T-helper 2 cell (primary cell): ENCODE measurements at places on chromosomes 3 and 15.

DNA sequence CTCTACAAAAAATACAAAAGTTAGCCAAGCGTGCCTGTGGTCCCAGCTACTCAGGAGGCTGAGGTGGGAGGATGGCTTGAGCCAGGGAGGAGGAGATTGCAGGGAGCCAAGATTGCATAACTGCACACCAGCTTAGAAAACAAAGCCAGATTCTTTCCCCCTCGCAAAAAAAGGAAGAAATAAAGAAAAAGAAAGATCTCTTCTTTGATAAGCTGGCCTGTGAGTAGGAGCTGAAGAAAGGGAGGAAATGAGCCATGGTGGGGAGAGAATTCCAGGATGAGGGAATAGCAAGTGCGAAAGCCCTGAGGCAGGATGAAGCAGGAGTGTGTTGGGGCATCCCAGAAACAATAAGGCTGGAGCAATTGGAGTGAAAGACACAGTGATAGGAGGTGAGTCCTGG is 24.5 kb upstream of the TOP2B start:
- DNase-seq = no peak

GRCh38 chr3:31408720-31409119 is 124.0 kb upstream of the STT3B start:
- no peak for DNase-seq

- DNase-seq = no peak
Measured at GRCh38 chr3:124663690-124664089, 66.6 kb upstream of the UMPS start.

DNA sequence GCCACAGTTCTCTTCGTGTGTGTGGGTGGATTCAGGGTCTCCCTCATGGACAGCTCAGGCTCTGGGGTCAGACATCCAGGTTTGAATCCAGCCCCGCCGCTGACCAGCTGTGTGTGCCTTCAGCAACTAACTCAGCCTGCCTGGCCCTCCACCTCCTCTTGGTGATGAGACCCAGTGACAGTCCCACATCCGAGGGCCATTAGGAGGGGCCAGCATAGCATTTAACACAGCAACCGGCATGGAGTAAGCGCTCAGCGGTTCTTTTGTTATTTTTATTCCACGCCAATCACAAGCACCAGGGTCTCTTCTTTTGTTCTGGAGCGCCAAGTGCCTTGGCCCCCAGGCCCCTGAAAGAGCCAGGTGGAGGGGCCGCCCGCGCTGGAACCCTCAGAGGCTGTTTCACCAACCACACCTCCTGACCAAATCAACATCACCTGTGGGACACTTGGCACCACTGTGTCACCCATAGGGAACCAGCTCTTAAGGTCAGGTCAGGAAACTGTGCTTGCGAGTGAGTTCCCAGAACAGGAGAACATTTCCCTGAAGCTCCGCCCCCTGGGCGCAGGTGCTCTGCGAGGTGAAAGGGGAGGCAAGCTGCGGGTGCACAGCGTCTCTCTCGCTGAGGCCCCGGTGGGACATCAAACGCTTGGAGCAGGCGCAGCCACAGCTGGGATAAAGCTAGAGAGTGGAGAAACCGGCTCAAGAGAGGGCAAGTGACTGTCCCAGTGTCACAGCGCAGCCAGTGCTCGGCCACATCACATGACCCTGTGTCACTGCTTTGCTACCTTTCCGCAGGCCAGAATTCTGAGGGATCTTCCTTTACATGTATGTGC is 311.3 kb downstream of the UACA start:
- no peak for DNase-seq

DNA sequence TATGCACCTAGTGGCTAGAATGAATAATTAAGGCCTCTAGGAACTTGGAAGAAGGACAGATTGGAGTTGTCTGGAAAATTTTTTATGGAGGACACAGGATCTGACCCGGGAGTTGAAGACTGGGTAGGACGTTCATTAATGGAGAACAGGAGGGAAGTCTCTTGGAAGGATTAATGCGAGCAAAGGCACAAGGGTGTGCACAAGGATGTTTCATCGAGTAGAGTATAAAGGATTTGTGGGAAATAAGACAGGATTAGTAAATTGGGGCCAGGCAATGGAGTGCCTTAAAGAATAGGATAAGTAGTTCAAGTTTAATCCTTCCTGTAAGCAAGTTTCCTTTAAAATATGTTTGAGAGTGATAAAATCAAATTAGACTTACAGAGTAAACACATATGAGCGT is 14.6 kb downstream of the LMOD3 start:
- no peak for DNase-seq

GRCh38 chr3:11095932-11096265 is 58.4 kb upstream of the HRH1 start:
- DNase-seq = no peak

GRCh38 chr3:42123012-42123581 is 31.9 kb downstream of the TRAK1 start:
- DNase-seq = no peak

DNA sequence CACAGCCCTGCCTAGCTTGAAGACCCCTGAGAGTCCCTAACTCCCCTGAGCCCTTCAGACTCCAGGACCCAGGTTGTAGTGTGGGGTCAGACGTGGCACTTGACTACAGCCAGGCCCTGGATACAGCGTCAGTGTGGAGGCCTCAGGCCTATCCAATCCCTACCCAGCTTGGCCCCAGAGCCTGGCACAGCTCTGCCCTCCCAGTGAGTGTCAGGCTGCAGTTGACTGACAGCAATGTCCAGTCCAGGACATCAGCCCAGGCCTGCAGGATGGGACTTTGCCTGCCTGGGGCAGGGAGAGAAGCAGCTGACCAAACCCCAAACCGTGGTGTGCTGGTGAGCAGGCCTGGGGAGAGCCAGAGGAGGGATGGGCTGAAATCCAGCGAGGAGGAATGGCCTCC is 27.3 kb downstream of the KLF13 start:
- DNase-seq = no peak

GRCh38 chr3:125381743-125382142 is 6.6 kb upstream of the ZNF148 start:
- DNase-seq = no peak

GRCh38 chr3:100533176-100533575 is 40.8 kb downstream of the TMEM45A start:
- no peak for DNase-seq

DNA sequence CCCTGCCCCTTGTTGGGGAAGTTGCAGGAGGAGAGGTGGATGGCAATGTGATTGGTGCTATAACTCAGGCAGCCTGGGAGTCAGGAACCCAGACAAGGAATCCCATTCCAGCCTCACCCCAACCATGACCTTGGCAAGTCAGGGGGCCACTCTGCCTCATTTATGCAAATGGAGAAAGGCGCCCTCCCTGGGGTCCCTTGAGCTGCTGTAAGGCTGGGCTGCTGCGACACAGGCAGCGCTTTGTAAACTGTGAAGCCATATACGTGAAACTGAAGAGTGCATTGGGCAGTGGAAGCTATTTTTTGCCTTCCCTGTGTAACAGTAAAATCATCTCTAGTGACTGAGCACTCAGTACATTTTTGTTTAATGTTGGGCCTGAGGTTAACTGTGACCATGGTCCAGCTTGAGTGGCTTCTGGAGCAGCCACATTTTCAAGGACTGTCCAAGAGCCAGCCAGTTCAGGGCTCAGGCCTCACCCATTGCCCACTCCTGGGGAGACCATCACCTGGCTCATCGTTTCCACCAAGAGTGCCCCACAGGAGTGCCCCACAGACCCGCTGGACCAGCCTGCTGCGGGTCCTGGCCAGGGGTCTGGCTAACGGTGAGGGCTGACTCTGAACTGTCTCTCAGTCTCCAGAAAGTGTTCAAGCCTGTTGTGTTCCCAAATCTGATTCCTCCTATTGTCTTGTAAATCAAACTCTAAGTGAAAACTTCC is 27.9 kb downstream of the KIF7 start:
- DNase-seq = no peak

DNA sequence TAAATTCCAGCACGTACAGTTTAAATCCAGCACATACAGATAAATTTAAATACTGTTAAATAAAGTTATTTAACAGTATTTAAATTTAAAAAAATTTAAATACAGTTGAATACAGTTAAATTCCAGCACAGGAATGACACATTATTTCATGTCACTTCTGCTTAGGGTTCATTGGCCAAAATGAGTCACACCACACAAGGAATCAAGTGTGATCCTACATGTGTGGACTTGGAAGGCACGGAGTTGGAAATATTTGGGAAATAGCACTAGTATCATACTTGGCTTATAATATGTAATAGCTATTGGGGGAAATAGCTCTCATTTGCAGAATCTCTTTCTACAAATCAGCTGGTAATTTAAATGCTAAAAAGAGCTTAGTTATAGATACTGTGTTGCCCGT is 10.6 kb downstream of the RAB7A start:
- no peak for DNase-seq

DNA sequence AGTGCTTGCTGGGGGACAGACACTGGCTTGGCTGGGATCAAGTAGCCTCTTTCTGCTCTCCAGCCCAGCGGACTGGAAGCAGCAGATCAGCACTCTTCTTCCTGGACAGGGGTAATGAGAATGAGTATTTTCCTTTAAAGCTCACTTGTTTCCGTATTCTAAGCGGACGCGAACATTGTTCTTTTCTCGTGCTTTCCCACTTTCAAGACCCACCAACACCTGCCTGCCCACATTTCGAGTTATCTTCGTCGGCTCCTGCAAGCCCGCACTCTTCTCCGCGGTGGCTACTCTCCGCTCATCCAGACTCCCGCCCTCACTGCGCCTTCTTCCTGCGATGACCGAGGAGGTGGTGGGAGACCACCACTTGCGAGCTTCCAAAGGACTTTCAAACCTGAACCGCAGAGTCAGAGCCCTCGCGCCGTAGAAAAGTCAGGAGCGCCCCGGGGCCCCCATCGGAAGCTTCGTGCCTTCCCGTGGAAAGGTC is 1.6 kb upstream of the PPM1L start:
- no peak for DNase-seq

DNA sequence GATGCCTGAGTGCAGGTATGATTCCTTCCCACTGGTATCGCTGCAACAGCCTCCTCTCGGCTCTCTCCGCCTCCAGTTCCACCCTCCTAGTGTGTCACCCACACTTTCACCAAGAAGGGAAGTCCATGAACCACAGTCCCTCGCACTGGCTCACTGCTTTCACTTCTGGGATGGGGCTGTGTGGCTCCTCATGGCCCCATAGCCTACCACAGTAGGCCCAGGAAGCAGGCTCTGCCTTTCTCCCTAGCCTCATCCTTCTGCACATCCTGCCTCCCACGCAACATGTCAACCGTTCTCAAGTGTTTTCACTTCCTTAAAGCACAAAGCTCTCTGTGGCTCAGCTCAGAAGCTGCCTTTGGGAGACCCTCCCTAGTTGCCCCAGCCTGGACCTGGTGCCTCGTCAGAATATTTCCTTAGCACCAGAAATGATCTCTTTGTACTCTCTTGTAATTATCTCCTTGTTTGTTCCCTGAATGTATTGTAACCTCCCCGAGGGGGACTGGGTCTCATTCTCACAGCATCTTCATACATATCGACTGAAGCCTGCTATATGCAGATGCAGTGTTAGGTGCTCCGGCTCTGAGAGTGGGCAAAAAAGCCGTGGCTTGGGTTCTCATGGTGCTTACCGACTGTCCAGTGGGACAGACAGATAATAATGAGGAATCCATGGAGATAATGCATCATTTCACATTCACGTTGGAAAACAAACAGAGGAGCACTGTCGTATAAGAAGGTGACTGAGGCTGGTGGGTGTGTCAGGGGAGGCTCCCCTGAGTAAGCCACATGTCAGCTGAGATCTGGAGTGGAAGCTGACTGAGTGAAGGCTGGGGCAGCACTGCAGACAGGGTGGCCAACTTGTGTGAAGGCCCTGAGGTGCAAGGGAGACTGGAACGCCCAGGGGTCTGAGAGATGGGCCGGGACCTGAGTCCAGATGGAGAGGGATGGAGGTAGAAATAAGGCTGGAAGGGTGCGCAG is 107.1 kb downstream of the DGKG start:
- DNase-seq = no peak

DNA sequence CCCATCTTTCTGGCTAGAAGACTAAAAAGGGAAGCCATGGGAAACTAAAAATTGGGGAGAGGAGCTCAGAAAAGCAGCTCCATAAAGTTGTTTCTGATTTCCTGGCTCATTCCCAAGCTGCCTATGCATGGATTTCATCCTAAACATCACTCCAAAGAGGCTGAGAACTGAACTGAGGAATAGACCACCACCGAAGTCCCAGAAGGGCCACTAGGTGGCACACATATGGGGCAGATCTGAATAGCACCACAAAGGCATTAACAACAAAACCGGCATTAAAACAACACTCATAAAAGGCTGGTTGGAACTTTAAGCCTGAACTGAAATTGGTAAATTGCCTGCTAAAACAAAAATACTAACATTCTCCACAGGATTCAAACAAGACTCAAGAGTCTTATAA is 106.3 kb downstream of the PLD1 start:
- DNase-seq = no peak

- no peak for DNase-seq
Measured at GRCh38 chr15:58742022-58742813, 7.3 kb downstream of the ADAM10 start.

- DNase-seq = no peak
Measured at GRCh38 chr3:141011997-141012262, 39.2 kb upstream of the SPSB4 start.

GRCh38 chr15:87829332-87830050 is 427.0 kb downstream of the NTRK3 start:
- no peak for DNase-seq

DNA sequence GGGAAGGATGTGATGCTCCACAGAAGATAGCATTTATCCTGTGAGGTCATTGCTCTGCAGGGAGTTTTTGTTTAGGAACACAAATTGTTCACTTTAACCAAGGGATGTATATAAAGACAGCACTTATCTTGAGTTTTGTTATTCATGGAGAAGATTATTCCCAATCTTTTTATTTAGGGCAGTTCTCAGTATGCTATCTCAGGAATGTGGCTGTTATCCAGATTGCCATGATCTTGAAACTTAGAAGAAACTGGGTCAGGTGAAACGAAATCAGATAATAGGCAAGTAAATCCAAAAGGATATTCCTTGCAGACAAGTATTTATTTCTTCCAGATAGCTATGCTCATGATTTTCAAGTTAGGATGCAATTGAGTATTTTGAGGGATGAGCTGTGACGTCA is 19.3 kb upstream of the TMEM42 start:
- DNase-seq = no peak

DNA sequence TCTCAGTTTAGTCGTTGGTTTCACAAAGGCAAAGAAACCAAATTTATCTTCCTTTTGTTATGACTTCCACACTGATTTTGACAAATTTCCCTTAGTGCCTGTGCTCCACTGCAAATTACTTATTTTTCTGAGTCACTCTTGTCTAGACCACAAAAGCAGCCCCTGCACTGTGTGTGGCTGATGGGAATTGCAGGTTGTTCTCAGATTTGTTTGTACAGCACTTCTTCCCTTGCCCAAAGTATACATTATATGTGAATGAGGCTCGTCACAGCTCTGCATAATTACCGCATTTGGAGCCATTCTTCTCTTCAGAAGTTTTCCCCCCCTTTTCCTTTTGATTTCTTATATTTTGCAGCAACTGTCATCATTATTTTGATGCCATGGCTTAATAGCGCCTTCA is 354.2 kb upstream of the IL12A start:
- DNase-seq = no peak
